Aorta (tissue), 5 donors: ENCODE measurements at places on chromosomes 7 and 10. TPM values are rescaled to one million over a fixed set of nuclear protein-coding genes. Genes with fewer than 3 reads are reported as not detected.

GRCh38 chr10:72173619-72174296 is 42.1 kb upstream of the ANAPC16 start:
- DNase-seq, result no peak

DNA sequence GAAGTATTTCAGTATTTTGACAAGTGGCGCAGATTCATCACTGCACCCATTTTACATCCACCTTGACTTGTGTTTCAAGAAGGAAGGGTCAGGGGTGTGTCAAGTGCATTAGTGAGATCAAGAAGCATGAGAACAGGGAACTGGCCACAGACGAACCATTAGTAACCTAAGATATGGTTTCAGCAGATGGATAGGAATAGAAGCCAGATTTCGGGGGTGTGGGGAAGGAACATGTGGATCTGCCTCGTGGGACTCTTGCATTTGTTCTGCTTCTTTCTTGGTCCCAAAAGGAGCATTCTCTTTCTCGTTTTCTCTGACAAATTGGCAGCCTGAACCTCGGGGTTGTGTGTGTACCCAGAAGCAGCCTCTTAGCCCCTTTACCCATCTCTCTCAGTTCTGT is 9.6 kb downstream of the DENND2A start:
- DNase-seq, result no peak

DNA sequence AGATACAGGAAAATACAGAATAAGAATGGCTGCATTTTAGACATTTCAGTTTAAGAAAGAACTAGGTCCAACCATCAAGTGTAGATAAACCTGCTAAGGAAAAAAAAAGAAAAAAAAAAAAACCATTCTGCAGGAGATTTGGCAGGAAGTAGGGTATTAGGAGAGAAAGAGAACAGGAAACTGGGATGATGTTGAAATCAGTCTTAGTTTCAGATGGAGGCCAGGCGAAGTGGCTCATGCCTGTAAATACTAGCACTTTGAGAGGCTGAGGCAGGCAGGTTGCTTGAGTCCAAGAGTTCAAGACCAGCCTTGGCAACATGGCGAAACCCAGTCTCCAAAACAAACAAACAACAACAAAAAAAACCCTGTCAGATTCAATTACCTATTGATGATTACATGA is 120.2 kb downstream of the RAB11FIP2 start:
- no peak for DNase-seq

GRCh38 chr7:127938588-127938987 is 92.6 kb downstream of the LRRC4 start:
- DNase-seq, result no peak

- DNase-seq, result no peak
Observed at GRCh38 chr10:126963354-126963753, 58.1 kb downstream of the DOCK1 start.

DNA sequence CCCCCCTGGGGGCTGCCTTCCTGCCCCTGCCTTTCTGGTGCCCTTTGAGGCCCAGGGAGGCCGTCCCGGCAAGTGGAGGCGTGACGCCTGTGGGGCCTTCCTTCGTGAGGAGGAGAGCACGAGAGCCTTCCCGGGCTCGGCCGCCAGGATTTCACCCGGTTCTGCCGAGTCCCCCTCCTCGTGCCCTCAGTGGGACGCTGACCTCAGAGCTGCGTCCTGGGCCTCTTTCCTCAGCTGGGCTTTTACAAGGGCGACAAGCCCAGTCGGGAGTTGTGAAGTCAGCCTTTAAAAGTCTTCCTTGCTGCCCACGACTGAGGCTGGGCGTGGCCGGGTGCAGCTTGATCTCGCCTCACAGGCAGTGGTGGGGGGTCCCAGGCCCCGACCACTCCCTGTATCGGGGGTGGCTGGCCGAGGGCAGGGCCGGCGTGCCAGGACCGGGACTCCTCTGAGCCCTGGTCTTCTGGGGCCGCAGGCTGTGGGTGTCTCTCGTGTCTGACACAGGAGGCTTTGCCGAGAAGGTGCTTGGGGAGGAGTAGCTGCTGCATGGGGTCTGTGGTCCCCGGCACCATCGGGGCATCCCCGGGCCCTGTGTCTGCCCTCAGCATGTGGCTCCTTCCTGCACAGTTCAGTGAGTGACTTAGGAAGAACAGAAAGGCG is 41.8 kb downstream of the FAM20C start:
- no peak for DNase-seq

DNA sequence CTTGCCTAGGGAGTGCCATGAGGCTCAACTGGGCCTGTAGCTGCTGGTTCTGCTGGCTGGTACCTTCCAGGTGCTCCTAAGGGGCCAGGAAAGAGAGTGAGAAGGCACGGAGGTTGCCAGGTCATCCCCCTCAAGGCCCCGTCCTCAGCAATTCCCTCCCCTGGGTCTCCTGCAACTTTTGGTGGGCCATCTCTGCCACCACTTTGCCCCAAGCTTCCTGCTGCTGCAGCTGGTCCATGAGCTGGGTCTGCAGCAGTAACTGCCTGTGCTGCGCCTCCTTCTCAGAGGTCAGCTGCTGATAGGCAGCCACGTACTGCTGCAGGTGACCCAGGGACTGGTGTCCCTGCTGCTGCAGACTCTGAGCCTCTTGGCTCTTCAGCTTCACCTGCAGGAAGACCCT is 17.3 kb upstream of the MTPAP start:
- no peak for DNase-seq

Gene PNLIPRP3
- total RNA-seq, result not detected
